ENCODE measurements at places on chromosomes 2 and 18. TPM values are rescaled to one million over a fixed set of nuclear protein-coding genes. Genes with fewer than 3 reads are reported as not detected.

BOLL gene
- total RNA-seq = not detected

DNA sequence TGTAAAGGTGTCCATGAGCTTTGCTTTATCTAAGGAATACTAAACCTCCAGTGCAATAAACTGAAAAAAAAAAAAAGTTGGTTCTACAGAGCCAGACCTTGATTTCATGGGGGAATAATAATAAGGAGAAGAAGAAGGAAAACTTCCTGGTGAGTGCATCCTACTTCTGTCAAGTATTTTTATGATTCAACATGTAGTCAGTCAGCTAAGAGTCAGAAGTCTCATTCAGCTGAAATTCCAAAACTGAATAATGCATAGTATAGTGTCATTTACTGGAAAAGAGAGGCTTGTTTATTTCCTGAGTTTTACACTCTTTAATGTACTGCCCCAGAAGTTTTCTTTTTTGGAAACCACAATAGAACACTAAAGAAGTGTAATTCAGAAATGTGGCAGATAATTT lies 77.8 kb upstream of the TACR1 start:
- no peak for DNase-seq

GRCh38 chr18:39685303-39685902 lies 2119.8 kb upstream of the CELF4 start:
- no peak for DNase-seq

DNA sequence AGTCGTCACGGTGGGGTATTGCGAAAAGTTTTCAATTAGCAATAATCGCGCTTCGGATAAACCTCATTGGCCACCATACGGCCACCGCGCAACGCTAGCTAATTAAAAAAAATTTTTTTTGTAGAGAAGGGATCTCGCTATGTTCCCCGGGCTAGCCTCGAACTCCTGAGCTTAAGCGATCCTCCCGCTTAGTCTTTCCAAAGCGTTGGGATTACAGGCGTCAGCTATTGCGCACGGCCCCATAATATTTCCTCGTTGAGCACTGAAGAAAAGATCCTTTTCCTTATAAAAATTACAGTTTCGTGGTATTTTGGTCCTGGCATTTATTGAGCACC lies 759 bp upstream of the ACTR1B start:
- DNase-seq = no peak

- no peak for DNase-seq
Measured at GRCh38 chr2:14234911-14235310, 397.6 kb upstream of the LRATD1 start.

ERBB4 gene
- total RNA-seq = 3.5 TPM

DNA sequence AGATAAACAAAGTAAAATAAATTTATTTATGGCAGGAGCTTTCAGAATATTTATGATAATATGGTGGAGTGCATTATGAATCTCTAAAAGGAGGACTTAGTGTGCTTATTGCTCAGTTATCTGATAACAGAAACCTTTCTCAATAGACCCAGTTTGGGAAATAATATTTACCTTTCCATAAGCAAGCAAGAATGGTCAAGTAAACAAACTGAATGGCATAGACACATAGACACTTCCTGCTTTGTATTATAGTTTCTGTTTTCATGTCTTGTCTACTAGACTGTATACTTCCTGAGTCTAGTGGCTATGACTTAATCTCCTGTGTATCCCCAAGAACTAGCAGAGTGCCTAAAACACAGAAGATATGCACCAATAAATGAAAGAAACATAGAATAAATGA lies 87.8 kb downstream of the UPP2 start:
- DNase-seq = no peak

GRCh38 chr2:203951366-203951902 lies 14.9 kb downstream of the ICOS start:
- no peak for DNase-seq

- no peak for DNase-seq
Measured at GRCh38 chr2:21356086-21356856, 232.5 kb downstream of the TDRD15 start.

TDRD15 gene
- total RNA-seq = not detected

- DNase-seq = no peak
Measured at GRCh38 chr2:47662552-47662951, 120.4 kb upstream of the MSH6 start.

DNA sequence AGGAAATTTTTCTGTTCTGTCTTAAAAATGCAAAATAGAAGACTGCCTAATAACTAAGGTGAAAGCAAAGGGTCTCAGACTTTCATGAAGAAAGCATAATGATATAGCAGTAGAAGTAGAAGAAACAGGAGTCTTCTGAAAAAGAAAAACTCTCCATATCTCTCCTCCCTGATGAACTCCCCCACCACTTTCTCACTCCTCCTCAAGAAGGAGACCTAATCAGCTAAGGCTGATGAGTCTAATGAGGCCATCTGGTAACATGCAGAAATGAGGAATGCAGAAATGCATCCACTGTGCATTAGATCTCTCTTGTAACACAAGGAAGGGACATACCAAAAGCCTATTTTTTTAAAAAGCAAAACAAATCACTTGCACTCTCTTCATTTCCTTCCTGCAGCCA lies 273.7 kb upstream of the UBE2E3 start:
- no peak for DNase-seq

DNA sequence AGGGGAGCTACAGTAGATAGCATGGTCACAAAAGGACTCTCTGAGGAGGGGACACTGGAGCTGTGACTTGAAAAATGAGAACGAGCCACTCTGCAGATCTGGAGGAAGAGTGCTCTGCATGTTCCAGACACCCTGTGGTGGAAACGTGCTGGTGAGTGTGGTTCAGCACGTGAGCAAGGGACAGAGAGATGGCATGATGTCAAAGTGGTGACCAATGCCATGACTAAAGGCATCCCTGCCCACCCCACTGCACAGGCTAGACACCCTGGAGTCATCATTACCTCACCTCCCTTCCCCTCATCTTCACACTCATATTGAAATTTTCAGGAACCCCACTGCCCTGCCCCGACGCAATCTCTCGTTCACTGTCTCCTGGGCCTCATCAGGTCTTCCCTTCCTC lies 56.5 kb downstream of the SLC4A5 start:
- no peak for DNase-seq

DNA sequence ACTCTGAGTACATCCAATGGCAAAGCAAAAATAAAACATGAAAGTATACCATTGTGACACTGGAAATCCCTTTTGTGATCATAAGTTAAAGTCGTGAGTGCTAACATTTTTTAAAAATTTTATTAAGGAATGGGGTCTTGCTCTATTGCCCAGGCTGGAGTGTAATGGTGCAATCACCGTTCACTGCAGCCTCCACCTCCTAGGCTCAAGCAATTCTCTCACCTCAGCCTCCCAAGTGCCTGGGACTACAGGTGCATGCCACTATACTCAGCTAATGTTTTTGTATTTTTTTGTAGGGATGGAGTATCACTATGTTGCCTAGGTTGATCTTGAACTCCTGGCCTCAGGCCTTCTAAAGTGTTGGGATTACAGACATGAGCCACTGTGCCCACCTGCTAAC lies 14.3 kb upstream of the TNFAIP6 start:
- no peak for DNase-seq

CNOT11 gene
- 25.1 TPM for total RNA-seq

CABYR gene
- total RNA-seq = not detected

DNA sequence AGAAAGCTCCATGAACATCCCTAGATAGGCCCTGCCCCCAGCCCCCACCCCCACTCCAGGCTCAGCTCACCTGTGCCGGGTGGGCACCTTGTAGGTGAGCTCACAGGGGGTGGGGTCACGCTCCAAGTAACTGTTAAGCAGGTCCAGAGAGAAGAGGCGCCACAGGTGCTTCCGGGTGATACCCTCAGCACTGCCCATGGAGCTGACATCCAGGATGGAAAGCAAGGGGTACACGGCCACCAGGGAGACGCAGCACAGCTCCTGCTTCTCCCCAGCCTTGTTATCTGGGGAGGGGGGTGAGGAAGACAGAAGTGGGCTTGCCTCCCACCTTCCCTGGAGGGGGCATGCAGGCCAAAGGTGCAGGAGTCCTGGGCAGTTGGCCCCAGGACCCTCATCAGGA lies 21.9 kb downstream of the CFAP65 start:
- DNase-seq = no peak

DNA sequence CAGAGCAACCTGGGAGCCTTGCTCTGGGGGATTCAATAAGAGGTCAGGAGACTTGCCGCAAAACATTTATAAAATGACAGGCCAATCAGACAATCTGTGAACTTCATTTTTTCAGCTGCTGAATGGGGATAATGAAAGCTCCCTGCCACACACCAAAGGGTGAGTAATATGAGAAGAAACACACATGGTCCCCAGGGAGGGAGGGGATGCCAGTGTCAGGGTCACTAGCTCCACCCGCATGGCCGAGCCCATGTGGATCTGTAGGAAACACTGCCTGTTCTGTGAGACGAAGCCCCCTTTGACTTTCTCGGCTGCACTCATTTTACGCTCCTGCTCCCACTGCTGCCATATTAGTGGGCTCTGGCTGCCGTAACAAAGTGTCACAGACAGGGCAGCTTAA lies 521.0 kb upstream of the RAB6C start:
- DNase-seq = no peak

RGPD3 gene
- 0.08 TPM for total RNA-seq

KRTCAP3 gene
- total RNA-seq = 4.4 TPM
